Chondrocyte (in vitro differentiated cells): ENCODE measurements at places on chromosomes 13 and 19. TPM values are rescaled to one million over a fixed set of nuclear protein-coding genes. Genes with fewer than 3 reads are reported as not detected.

ELSPBP1 gene
- not detected in 3 replicates for total RNA-seq

ZNF792 gene
- total RNA-seq: 3.1 to 4.1 TPM (median 3.2 TPM) in 3 replicates

DAPK3 gene
- total RNA-seq: 131 to 185 TPM (median 170 TPM) in 3 replicates

RDH8 gene
- not detected in 3 replicates for total RNA-seq

TSSK6 gene
- 1.3 to 1.8 TPM (median 1.4 TPM) in 3 replicates for total RNA-seq

TNNI3 gene
- not detected in 3 replicates for total RNA-seq

CDX2 gene
- not detected in 3 replicates for total RNA-seq

HSPB6 gene
- total RNA-seq: 0.75 to 5.7 TPM (median 5.0 TPM) in 3 replicates

ICAM5 gene
- 2.2 to 9.3 TPM (median 8.9 TPM) in 3 replicates for total RNA-seq

PNPLA6 gene
- 78.1 to 97.9 TPM (median 87.9 TPM) in 3 replicates for total RNA-seq

PAF1 gene
- 32.2 to 39.7 TPM (median 32.5 TPM) in 3 replicates for total RNA-seq

CCDC61 gene
- 7.2 to 8.4 TPM (median 7.8 TPM) in 3 replicates for total RNA-seq

POU4F1 gene
- not detected in 3 replicates for total RNA-seq

RPL28 gene
- total RNA-seq: 1,343 to 1,376 TPM (median 1,346 TPM) in 3 replicates

ZNF835 gene
- not detected in 3 replicates for total RNA-seq

SIGLEC12 gene
- total RNA-seq: not detected in 3 replicates

LILRB5 gene
- total RNA-seq: not detected in 3 replicates

TMEM190 gene
- 0.52 to 1.0 TPM in 2 of 3 replicates, not detected in the other for total RNA-seq

NCR1 gene
- total RNA-seq: not detected in 3 replicates

LILRA6 gene
- not detected in 3 replicates for total RNA-seq

EXOSC5 gene
- total RNA-seq: 5.5 to 7.6 TPM (median 6.2 TPM) in 3 replicates

VAV1 gene
- total RNA-seq: not detected in 3 replicates

SLC1A6 gene
- not detected in 3 replicates for total RNA-seq

CD209 gene
- not detected in 3 replicates for total RNA-seq

UQCR11 gene
- 173 to 190 TPM (median 184 TPM) in 3 replicates for total RNA-seq

CPAMD8 gene
- 4.9 to 10.6 TPM (median 6.1 TPM) in 3 replicates for total RNA-seq

EBPL gene
- total RNA-seq: 22.9 to 27.3 TPM (median 23.8 TPM) in 3 replicates

NLRP4 gene
- total RNA-seq: not detected in 3 replicates

KLK3 gene
- not detected in 3 replicates for total RNA-seq

PSG6 gene
- total RNA-seq: not detected in 3 replicates

NUP62 gene
- total RNA-seq: 41.0 to 50.5 TPM (median 44.7 TPM) in 3 replicates

ZNF302 gene
- 19.5 to 32.4 TPM (median 23.3 TPM) in 3 replicates for total RNA-seq

LIM2 gene
- not detected in 3 replicates for total RNA-seq

CEACAM8 gene
- not detected in 3 replicates for total RNA-seq

KIR3DL1 gene
- total RNA-seq: not detected in 3 replicates

SMAD9 gene
- total RNA-seq: 8.4 to 9.5 TPM (median 8.9 TPM) in 3 replicates

PEAK3 gene
- 0.31 to 0.50 TPM (median 0.38 TPM) in 3 replicates for total RNA-seq

TTC9B gene
- not detected in 3 replicates for total RNA-seq

ZNF93 gene
- total RNA-seq: 6.1 to 10.0 TPM (median 7.2 TPM) in 3 replicates

FFAR3 gene
- not detected in 3 replicates for total RNA-seq
